IMR-90 (cell line): ENCODE measurements at places on chromosomes 6 and 20.

GRCh38 chr6:160071805-160072690 is 49.6 kb upstream of the SLC22A1 start:
- no peak for DNase-seq

- no peak for DNase-seq
These were observed 127.9 kb downstream of the FARS2 start for GRCh38 chr6:5389086-5389745.

DNA sequence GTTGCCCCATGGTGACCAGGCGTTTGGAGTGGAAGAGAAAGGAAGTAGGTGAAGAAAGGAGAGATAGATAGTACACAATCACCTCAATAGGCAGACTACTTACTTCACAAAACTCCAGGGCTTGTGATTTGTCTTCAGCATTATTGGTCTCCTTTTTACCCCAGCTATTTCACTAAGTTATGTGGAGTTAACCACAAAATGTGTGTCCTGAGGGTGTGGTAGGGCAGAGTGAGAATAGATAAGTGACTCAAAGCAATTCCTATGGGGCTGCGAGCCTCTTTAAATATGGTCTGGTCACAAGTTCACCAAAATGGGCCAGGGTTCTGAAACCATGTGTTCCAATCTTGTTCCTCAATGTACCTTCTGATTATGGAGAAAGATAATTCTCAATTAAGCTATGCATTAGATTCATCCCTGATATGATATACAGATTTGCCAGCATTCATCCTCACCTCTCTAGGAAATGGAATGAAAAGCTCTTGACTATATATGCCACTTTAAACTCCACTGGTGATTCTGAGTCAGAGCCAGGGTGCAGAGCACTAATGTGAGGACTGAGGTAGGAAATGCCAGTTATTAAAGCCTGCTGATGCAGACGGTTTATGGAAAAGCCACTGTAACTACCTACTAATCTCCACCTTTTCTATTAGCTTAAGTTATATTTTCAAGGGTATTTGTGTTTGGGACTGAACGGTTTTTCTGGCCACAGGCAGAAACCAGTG is 310.6 kb upstream of the MANEA start:
- no peak for DNase-seq

DNA sequence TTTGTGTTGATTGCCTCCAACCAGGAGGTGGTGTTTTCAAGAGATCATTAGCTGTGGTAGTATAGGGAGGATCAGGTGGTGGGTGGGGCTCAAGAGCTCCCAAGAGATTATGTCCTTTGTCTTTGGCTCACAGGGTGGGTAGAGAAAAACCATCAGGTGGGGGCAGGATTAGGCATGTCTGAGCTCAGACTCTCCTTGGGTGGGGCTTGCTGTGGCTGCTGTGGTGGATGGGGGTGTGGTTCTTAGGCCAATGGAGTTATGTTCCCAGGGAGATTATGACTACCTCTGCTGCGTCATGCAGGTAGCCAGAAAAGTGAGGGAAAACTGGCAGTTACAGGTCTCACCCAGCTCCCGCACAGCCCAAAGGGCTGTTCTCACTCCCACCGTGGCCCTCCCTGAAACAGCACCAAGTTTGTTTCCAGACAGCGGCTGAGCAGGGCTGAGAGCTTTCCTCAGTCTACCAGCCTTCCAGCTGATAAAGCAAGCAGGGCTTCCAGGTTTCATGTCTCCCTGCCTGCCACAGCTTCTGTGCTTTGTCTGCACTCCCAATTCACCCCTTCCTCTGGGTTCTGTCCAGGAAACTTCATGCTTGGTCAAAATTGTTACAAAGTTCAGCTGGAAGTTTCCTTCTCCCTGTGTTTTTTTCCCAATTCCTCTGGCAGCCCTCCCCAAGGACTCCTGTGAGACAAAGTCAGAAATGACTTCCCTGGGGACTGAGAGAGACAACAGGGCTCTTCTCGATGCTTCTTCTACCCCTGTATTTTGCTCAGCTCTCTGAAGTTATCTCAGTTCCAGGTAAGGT is 481.1 kb upstream of the MAN1A1 start:
- no peak for DNase-seq
